ENCODE measurements at places on chromosomes 6 and 20. TPM values are rescaled to one million over a fixed set of nuclear protein-coding genes. Genes with fewer than 3 reads are reported as not detected.

Gene SAMD5
- total RNA-seq, result 0.33 TPM

Gene HDAC2
- total RNA-seq, result 44.3 TPM

Gene C6orf15
- not detected for total RNA-seq

- H3K4me1 ChIP-seq, result peaks cover 3% of the 10 kb centered on the region
- no peak for DNase-seq
- no peak overlapping the region for H3K4me3 ChIP-seq
- no peaks in the 10 kb centered on the region for H3K27me3 ChIP-seq
Measured at GRCh38 chr6:100176311-100176950, 182.4 kb upstream of the MCHR2 start.

DNA sequence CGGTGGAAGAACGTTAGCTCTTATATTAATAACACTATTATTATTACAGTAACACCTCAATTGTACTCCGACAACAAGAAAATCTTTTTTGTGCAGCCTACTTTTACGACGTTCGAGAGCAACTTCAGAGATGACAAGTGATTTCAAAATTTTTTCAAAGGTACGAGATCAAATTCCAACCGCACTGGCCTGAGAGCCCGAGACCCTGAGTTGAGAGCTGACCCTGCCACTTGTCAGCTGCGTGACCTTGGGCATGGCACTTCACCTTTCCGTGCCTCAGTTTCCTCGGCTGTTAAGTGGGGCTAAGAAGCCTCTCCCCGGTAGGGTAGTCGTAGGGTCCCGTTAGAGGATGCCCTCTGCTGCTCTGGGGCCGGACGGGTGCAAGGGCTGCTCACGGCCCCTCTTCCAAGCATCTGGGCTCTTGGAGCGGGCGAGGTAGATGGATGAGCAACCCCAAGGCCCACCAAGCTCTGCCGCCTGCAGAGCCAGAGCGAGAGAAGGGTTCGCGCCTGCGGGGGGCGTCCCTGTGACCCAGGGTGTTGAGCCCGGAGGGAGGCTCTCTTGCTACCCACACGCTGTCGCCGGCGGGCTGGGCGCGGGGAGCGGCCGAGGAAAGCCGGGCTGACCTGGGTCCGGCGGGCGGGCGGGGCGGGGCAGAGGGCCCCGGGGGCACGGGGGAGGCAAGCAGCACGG is 510 bp downstream of the NDRG3 start:
- DNase-seq, result peak; percentile 37
- H3K36me3 ChIP-seq, result no peaks in the 10 kb centered on the region
- H3K27me3 ChIP-seq, result no peaks in the 10 kb centered on the region

Data from left ventricle myocardium inferior (tissue), 1 donor.